ENCODE measurements at places on chromosomes 7 and 10.

DNA sequence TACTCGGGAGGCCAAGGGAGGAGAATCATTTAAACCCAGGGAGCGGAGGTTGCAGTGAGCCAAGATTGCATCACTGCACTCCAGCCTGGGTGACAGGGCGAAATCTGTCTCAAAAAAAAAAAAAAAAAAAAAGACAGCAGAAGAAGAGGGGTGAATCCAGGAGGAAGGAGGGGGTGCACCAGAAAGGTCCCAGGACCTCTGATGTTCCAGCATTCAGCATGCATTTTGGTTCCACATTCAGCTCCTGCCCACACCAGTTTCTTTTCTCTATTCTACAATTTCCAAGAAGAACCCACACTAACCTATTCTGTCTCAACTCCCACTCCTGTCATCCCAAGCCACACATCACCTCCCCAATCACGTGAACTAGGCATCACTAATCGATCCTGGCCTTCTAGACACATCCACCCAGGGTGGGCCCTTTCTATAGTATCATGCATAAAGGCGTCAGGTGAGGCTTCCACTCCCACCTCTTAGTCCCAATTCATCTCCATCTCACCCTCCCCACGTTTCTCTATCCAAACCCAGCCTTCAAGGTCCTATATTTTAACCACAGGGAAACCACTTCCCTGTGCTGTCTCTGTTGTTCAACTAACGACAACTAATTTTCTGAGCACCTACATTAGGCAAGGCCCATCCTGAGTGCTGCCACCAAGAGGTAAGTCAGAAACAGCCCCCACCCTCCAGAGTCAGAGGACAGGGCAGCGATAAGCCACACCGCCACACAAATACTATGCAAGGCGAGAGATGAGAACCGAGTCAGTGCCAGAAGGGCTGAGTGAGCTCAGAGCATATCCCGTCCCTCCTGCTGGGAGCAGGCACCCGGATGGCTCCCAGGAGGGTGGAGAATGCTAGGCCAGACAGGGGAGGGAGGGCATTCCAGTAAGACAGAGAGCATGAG is 2.2 kb downstream of the ANXA11 start:
- no peak for DNase-seq

GRCh38 chr7:139797607-139798006 is 19.8 kb upstream of the HIPK2 start:
- no peak for DNase-seq

- DNase-seq = no peak
Observed at GRCh38 chr10:19417740-19418139, 369.1 kb downstream of the MALRD1 start.

DNA sequence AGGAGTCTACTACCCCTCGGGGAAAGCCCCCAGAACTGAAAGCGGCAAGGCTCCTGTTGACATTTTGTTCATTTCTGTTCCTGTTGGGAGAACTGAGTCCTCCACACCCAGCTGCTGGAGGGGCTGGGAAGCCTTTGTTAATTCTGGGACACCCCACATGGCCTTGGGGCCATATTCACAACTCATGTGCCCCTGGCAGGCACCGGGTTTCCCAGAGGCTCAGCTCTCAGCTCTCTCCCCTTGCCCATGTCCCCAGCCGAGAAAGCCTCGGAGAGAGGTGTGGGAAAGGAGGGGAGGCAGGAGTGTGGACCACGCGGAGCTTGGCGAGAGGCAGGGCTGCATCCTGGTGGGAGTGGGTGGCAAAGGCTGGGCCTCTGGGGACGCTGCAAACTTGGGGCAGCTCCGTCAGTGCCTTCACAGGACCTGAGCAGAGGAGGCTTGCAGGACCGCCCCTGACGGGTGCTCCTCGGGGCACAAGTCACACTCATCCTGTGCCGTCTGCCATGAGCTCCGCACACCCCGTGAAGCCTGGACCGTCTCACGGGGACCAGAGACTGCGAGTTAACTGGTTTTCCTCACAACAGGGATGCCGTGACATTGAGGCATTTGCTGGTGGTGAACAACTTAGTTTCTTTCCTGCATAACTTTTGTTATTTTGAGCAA is 140.9 kb downstream of the DNAJB6 start:
- DNase-seq = no peak

GRCh38 chr10:63204667-63205391 is 71.7 kb downstream of the NRBF2 start:
- no peak for DNase-seq

- no peak for DNase-seq
Observed at GRCh38 chr7:105177026-105177425, 163.0 kb downstream of the KMT2E start.

DNA sequence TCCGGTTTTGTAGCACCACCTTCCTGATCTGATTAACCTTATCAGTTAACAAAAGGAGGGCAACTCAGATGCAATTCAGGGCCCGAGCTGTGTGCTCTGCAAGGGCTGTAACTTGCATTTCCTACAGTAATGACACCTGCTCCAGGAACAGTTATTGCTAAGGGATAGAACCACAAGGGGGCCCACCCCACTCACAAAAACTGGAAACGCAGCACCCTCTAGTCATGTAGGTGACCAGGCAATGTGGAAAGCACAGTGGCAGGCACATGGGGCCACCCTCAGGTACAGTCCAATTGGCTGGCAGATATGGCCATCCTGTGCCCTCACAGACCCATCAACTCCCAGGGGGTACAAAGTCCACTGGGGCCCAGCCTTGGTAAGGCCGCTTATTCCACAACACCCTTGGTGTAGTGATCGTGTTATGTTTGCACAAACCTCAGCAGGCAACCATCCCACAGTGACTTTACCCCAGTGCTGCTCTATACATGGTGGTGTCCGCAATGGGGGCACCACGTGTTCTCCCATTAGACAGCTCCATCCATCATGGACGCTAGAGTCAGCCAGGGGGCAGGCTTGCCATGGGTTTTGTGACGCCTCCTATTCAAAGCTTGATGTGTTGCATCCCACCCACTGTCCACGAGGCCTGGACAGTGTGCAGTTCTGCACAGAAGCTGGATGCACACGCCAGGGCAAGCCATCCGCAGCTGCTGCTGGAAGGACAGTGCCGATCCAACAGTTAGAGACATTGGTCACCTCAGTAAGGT is 9.4 kb downstream of the RNF133 start:
- DNase-seq = no peak
